ENCODE measurements at places on chromosomes 6 and 20. TPM values are rescaled to one million over a fixed set of nuclear protein-coding genes. Genes with fewer than 3 reads are reported as not detected.
A peak's percentile ranks its signal among the peaks of the same experiment; 100 is the strongest.

Gene SEL1L2
- total RNA-seq, result not detected

Gene BICRAL
- 14.2 TPM for total RNA-seq

Gene MYT1
- total RNA-seq, result not detected

Gene L3MBTL1
- total RNA-seq, result 8.7 TPM

Gene RAET1G
- 0.18 TPM for total RNA-seq

- H3K27me3 ChIP-seq, result no peaks in the 10 kb centered on the region
- no peaks in the 10 kb centered on the region for H3K36me3 ChIP-seq
- H3K4me3 ChIP-seq, result no peak overlapping the region
- H3K4me1 ChIP-seq, result peaks cover 4% of the 10 kb centered on the region
- no peak for DNase-seq
These were observed 43.2 kb upstream of the PKIB start for GRCh38 chr6:122567034-122567433.

DNA sequence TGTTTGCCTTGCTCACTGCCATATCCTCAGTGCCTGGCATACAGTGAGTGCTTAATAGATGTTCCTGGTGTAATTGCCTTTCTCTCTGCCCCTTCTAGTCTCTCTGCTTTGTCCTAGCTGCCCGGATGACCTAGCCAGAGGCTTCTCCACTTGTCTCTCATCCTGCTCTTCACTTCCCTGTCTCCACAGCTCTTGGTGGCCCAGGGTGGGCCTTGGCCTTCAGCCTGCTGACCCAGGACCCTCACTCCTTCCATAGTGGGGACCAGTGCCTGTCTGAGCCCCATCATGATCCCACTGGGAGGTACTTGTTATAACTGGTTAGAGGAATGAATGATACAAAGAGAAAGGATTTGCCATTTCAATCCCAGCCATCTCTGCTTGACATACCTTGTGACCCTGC lies 49.2 kb upstream of the BLCAP start:
- H3K4me3 ChIP-seq, result no peak overlapping the region
- no peak overlapping the region for H3K27ac ChIP-seq
- H3K27me3 ChIP-seq, result peaks cover 4% of the 10 kb centered on the region
- H3K4me1 ChIP-seq, result no peaks in the 10 kb centered on the region
- H3K36me3 ChIP-seq, result no peaks in the 10 kb centered on the region

GRCh38 chr20:3646067-3646440 lies 17.1 kb downstream of the GFRA4 start:
- H3K4me3 ChIP-seq, result no peak overlapping the region
- no peak overlapping the region for H3K27ac ChIP-seq
- H3K27me3 ChIP-seq, result no peaks in the 10 kb centered on the region
- H3K36me3 ChIP-seq, result peaks cover 4% of the 10 kb centered on the region
- DNase-seq, result no peak
- no peaks in the 10 kb centered on the region for H3K4me1 ChIP-seq

DNA sequence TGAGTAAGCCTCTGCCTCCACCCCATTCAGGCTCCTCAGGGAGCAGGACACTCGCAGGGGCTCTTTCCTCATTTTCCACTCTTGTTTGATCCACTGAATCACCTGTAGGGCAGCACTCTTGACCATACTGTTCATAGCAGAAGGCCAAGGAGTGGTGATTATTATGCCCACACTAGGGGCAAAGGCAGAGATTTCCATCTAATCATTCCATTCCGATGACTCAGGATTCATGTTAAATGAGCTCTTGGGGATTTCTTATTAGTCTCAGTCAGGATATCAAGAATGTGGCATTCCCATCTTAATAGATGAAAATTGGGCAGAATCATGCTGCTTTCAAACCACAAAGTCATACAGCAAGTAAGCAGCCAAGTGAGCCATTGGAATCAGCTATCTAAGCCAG lies 101.9 kb upstream of the MOCS1 start:
- DNase-seq, result no peak
- no peak overlapping the region for H3K27ac ChIP-seq
- H3K36me3 ChIP-seq, result no peaks in the 10 kb centered on the region
- H3K4me1 ChIP-seq, result no peaks in the 10 kb centered on the region
- H3K4me3 ChIP-seq, result no peak overlapping the region

DNA sequence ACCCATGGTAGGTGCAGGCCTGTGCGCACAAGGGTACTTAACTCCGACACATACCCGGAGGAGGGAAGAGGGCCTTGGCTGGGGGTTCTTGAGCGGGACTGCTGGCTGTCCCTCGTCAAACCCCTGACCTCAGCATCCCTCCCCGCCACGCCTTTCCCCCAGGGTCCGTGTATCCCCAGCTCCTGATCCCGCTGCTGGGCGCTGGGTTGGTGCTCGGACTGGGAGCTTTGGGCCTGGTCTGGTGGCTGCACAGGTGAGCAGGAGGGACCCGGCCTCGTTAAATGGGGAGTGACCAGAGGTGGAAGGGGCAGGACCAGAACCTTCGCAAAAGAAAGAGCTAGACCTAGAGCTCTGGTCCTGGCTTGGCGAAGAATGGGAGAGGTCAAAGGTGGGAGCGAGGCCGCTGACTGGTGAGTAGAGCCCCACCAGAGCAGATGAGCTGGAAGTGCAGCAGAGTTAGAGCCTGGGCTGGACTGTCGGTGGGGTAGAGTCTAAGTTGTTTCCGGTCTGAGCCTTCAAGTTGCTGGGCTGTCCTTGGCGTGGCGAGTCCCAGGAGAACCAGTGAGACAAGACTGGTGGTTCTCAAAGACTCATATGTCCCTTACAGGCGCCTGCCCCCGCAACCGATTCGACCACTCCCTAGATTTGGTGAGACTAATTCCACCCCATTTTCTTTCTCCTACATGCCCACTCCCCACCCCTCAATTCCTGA lies 963 bp downstream of the MPIG6B start:
- H3K27me3 ChIP-seq, result no peaks in the 10 kb centered on the region
- peaks cover 27% of the 10 kb centered on the region for H3K4me1 ChIP-seq
- no peaks in the 10 kb centered on the region for H3K36me3 ChIP-seq
- no peak for DNase-seq
- H3K27ac ChIP-seq, result no peak overlapping the region

DNA sequence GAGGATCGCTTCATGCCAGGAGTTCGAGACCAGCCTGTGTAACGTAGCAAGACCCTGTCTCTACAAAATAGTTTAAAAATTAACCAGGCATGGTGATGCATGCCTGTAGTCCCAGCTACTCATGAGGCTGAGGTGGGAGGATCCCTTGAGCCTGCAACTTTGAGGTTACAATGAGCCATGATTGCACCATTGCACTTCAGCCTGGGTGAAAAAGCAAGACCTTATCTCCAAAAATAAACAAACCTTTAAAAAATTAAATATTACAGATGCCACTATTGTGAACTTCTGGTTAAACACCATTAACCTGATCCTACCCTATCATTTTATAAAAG lies 116.8 kb downstream of the ARHGAP18 start:
- no peak overlapping the region for H3K27ac ChIP-seq
- no peaks in the 10 kb centered on the region for H3K27me3 ChIP-seq
- H3K36me3 ChIP-seq, result peaks cover 4% of the 10 kb centered on the region
- no peaks in the 10 kb centered on the region for H3K4me1 ChIP-seq

DNA sequence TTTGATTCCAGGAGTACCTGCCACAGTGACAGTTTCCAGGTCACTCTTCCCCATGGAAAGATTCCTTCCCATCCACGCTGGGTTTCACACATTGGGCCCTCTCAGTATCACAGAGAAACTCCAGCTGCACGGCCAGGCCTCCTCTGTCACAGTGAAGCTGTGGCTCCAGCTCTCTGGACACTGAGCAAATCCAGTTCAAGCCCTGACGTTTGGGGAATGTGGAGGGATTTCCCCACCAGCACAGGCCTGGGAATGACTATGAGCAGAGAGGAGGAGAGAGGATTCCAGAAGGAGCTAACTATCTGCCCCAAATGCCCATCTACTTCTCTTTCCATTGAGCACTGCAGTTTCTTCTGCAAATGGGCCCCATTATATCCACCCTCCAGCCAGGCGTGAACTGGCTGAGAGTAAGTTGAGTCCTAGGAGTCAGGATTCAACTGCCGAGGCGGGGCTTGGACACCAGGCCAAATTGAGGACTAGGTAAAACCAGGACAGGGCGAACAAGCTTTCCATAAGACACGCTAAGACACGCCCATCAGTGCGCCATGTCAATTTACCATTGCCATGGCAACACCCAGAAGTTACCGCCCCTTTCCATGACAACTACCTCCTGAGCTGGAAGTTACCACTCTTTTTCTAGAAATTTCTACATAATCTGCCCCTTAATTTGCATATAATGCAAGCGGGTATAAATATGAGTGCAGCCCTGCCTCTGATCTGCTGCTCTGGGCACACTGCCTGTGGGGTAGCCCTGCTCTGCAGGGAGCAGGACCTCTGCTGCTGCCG lies 9.2 kb upstream of the BNIP5 start:
- H3K27ac ChIP-seq, result no peak overlapping the region
- peaks cover 7% of the 10 kb centered on the region for H3K4me1 ChIP-seq
- peaks cover 38% of the 10 kb centered on the region for H3K27me3 ChIP-seq
- no peak overlapping the region for H3K4me3 ChIP-seq
- DNase-seq, result no peak

DNA sequence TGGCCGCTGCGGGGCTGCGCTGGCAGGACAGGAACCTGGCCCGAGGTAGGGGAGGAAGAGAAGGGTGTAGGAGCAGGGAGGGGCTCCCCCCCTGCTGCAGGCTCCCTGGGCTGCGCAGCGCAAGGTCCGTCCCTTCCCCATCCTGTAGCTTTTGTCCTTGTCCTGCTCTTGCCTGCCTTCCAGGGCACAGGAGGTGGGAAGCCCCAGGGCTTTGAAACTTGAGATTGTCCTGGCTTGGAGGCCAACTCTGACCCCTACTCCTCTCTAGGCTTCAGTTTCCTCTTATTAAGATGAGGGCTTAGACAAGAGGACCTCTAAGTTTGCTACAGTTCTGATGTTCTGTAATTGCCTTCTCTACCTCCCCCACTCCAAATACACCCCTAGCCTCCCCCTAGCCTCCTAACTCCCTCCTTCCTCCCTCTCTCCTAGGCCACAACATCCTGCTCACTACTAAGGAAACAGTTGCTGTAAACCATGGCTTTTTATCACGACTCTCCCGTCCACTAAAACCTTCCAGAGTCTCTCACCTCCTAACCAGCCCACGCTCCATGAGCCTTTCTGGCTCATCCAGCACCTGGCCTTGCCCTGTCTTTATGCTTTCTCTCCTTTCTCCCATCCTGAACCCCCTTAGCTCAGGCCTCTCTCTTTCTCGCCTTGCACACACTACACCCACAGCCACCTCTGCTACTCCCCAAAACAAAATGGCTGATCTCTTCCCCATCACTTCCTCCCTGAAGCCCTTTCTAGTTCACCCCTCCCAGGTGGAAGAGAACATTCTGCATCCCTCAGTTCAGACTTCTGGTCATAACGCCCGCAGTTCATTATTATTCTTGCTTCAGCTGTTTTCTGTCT lies 10.2 kb downstream of the UNC5CL start:
- no peaks in the 10 kb centered on the region for H3K36me3 ChIP-seq
- peak overlapping the region; percentile 89 for H3K4me3 ChIP-seq
- no peak for DNase-seq
- peaks cover 22% of the 10 kb centered on the region for H3K4me1 ChIP-seq

GRCh38 chr6:116404696-116405095 lies 33.9 kb downstream of the DSE start:
- H3K36me3 ChIP-seq, result no peaks in the 10 kb centered on the region
- H3K27ac ChIP-seq, result no peak overlapping the region
- no peak for DNase-seq
- H3K4me3 ChIP-seq, result no peak overlapping the region
- no peaks in the 10 kb centered on the region for H3K4me1 ChIP-seq

DNA sequence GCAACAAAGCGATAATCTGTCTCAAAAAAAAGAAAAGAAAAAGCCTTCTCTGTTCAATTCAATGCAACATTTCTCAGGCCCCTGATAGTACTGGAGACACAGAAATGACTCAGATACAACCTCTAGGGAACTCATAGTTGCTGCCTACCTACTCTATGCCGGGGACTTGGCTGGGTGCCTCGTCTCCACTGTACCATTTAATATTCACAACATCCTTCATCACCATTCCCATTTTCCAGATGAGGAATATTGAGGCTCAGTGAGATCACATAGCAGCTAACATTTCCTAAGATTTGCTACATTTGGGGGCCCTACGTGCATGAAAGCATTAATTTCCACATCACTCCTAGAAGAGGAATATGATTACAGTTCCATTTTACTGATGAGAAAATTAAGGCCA lies 7.5 kb downstream of the NOL4L start:
- no peaks in the 10 kb centered on the region for H3K36me3 ChIP-seq
- H3K4me1 ChIP-seq, result peaks cover 23% of the 10 kb centered on the region
- no peak for DNase-seq
- H3K27me3 ChIP-seq, result no peaks in the 10 kb centered on the region

DNA sequence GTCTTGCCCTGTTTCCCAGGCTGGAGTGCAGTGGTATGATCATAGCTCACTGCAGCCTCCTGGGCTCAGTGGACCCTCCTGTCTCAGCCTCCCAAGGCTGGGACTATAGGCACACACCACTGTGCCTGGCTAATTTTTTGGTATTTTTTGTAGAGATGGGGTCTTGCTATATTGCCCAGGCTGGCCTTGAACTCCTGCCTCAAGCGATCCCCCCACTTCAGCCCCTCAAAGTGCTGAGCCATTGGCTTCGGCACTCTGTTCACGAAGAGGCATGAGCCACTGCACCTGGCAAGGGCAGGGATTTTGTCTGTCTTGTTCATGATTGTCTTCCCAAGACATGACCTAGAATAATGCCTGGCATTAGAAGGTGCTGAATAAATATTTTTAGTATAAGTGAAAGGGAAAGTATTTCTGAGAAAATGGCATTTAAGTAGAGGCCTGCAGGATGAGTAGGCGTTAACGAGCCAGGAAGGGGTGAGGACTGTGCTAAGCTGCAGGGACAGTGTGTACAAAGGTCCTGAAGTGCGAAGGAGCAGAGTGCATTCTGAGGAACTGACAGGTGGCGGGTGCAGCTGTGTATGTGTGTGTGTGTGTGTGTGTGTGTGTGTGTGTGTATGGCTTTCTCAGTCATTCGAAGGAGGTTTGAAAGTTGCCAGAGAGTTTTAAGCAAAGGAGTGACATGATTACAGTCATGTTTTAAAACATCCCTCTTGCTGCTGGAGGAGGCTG lies 43.0 kb downstream of the VEGFA start:
- no peak overlapping the region for H3K4me3 ChIP-seq
- H3K27me3 ChIP-seq, result peaks cover 2% of the 10 kb centered on the region
- H3K4me1 ChIP-seq, result peaks cover 18% of the 10 kb centered on the region
- DNase-seq, result no peak

All from activated T-helper 1 cell treated with anti-CD3 and anti-CD28 coated beads, Interleukin-12 subunit alpha, Interleukin-12 subunit beta, Interleukin-2, Interleukin-4 antibody, amounts not matched to agents 30 ng/mL and 10 ng/mL and 1 ng/mL, durations not matched to agents 14 hours and 24 hours and 36 hours (primary cell).